Activated T-cell treated with anti-CD3 and anti-CD28 coated beads, Interleukin-2, amount 50 U/mL, for 4 hours (primary cell): ENCODE measurements at places on chromosomes 6 and 20.

DNA sequence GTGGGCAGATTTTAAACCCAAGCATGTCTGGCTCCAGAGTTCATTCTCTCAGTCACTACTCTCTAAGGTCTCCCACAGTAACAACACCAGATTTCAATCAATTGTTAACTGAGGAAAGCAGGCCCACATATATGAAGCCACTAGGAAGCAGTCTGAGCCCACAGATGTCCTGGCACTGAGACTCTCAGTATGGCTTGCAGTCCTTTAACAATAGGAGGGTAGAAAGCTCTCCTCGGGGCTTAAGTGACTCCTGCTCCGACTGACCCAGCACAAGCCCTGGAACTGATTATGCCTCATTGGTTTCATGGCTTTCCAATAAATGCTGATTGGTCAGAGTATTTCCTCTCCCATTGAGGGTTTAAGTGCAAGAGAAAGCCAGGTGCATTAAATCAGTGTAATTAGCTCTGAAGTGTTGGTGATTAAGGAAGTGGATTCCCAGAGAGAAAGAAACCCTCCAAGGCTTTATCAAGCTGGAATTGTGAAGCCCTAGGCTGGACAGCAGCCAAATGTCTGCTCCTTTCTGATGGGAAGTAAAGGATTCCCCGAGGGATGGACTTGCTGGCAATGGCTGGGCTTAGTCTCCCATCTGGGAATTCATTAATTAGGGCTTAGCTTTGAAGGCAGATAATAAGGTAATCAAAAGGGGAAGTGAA is 76.6 kb upstream of the PROKR2 start:
- DNase-seq, result no peak

DNA sequence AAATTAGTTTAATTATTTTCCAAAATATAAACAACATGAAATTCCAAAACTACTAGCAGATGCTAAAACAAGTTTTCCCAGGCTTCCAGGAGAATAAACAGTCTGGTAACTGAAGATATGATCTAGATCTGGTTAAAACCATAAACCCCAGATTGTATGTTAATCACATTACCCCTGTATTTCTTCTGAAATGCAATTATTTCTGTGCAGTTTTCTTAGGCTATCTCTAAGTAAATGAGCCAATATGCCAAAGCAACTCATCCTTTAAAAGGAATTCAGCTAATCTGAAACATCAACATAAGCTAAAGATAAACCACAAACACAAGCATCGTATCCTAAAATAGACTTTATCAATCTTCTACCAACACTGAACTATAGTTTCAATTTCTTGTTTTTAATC is 44.6 kb upstream of the SENP6 start:
- DNase-seq, result no peak

- DNase-seq, result no peak
Observed at GRCh38 chr6:138012682-138013081, 94.5 kb downstream of the PERP start.

GRCh38 chr6:15285682-15286294 is 39.9 kb downstream of the JARID2 start:
- DNase-seq, result no peak
